ENCODE measurements at places on chromosomes 2 and 18.
A peak's percentile ranks its signal among the peaks of the same experiment; 100 is the strongest.

DNA sequence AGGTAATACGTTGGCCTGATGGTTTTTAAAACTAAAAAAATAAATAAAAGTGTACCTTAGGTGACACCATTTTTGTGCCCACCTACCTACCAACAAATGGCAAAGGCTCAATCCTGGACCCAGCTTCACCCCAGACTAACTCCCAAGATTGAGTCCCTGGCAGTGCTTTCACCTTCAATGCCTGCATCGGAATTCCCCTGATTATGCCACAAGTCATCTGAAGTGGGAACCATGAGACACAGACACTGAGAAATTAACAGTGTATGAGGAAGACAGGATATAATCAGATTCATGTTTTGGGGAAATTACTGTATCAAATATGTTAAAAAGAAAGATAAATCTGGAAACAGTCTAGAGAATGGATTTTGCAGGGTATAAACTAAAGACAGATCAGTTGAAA, 41.6 kb downstream of the ZBTB14 start:
- no peak for DNase-seq

DNA sequence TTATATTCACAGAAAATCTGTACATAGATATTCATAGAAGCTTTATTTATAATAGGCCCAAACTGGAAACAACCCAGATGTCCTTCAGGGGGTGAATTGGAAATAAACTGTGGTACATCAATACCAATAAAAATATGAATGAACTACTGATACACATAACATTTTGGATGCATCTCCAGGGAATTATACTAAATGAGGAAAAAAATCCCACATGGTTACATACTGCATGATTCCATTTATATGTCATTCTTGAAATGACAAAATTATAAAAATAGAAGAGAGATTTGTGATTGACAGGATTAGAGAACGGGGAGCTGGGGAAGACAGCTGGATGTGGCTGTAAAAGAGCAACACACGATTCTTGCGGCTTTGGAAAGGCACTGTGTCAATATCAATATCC, 435.0 kb downstream of the TMEM182 start:
- DNase-seq, result no peak

- DNase-seq, result peak; percentile 2
Measured at GRCh38 chr18:57210107-57210715, 63.3 kb downstream of the BOD1L2 start.

DNA sequence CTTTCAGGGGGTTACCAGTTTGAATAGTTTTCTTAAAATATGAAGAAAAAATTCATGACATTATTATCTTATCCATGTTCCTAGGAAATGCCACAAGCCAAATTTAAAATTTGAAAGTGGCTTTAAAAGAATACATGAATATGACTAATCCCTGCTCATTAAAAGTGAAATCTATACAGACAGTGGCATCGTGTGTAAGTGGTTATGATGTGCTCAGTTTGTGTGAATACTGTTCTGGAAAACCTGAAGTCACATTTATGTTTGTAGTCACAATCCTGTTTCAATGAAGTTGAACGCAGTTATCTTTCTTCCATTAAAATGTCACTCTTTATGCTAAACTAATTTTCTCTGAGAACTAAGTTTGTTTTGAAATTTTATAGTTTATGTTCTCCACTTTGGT, 75.8 kb downstream of the GORASP2 start:
- DNase-seq, result no peak

- DNase-seq, result no peak
Measured at GRCh38 chr18:13395577-13395976, 177.0 kb downstream of the LDLRAD4 start.

- DNase-seq, result no peak
Measured at GRCh38 chr2:26492749-26493515, 15.0 kb upstream of the OTOF start.

DNA sequence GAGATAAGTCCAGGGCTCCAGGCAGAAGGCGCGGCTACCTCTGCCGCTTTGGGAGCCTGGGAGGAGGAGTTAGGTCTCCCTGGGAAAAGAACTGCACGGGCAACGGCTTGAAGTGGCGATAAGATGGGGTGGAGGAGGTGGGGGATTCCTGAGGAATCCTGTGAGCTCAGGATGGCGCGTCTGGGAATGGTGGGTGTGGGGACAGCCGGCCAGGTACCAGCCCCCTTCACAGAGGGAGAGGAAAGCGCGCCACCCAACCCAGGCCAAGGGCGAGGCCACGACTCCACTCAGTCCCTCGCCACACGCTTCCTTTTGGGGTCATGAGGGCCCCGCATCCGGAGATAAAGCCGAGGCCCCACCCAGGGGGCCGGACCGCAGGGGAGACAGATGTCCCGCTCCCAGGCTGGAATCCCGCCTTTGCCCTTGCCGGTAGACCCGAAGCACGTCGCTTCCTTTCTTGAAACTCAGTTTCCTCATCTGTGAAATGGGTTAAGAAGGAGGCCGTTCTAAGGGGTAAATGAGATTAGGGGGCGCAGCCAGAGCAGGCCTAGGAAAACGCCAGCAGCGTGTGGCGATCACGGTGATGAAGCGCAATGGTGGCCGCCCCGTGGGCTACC, 1.7 kb upstream of the CTDSP1 start:
- peak; percentile 53 for DNase-seq

GRCh38 chr18:23503963-23504344, 643 bp downstream of the RMC1 start:
- no peak for DNase-seq

DNA sequence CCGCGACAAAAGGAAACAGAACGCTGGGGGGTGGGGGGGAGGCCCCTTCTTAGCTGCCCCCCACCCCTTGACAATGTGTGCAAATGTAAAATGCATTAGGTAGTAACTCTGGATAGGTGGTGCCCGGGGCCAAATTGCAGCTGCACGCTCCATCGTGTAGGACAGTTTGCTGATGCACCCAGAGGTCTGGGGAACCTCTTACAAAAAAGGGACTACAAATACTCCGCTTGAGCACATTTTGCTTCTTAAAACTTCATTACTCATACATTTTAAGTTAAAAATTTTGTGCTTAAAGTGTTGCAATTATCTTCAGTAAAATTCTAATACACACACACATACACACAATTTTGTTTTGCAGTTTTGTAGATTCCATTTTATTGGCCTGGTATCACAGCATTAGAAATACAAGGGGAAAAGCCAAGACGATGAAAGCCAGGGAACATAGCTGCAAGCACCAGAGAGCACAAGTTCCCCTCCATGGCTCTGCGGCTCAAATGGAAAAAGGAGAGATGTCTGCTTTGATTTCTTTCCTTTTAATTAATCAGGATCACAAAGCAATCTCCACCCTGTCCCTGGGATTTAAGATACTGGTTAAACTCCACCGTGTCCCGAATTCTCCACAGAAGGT, 582.1 kb downstream of the ZEB2 start:
- DNase-seq, result no peak

DNA sequence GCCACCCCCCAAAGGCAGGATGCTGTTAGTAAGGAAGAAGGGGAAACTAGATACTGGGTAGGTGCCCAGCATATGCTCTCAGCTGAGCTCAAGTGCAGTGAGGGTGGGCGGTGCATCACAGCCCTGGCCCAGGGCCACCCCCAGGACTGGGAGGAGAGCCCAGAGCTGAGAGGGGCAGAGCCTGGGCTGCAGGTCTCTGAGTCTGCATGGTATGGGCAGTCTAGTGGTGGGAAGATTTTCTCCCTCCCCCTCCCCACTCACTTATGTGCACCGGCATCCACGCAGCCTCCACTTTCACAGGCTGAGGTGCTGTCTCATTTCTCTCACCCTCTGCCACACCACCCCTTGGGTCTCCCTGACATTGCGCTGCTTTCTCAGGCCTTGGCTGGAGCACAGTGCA, 48.5 kb upstream of the CAB39 start:
- no peak for DNase-seq

DNA sequence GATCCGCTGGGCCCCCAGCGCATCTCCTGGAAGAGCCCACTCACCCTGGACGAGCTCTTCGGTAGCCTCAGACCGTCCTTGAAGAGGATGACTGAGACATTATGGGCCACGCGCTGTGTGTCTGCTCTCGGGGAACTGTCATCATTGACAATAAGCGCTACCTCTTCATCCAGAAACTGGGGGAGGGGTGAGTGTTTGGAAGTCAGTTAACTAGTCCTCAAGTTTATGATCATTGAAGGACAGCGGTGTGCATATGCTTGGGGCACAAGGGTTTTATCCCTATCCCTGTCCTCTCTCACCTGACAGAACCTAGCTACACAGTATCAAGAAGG, 586 bp downstream of the STK16 start:
- DNase-seq, result peak; percentile 19

DNA sequence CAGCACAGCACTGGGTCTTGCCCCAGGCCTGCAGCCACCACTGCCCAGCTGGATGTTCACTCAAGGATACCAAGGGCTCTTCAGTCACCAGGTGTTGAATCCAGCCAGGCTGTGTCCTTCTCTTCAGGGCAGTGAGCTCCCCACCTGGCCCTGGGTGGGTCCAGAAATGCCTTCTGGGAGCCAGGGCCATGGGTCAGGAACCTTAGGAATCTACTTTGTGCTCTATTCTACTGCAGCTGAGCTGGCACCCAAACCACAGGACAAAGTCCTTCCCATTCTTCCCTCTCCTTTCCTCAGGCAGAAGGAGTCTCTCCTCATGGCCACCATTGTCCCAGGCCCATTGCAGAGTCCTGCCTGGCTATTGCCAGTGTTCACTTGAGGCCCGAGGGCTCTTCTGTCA, 13.0 kb downstream of the STRADB start:
- no peak for DNase-seq

All from muscle of arm (tissue), 14 donors.